ENCODE measurements at places on chromosomes 6 and 20.

GRCh38 chr20:2285193-2285592, 10.6 kb upstream of the TGM3 start:
- DNase-seq, result no peak

DNA sequence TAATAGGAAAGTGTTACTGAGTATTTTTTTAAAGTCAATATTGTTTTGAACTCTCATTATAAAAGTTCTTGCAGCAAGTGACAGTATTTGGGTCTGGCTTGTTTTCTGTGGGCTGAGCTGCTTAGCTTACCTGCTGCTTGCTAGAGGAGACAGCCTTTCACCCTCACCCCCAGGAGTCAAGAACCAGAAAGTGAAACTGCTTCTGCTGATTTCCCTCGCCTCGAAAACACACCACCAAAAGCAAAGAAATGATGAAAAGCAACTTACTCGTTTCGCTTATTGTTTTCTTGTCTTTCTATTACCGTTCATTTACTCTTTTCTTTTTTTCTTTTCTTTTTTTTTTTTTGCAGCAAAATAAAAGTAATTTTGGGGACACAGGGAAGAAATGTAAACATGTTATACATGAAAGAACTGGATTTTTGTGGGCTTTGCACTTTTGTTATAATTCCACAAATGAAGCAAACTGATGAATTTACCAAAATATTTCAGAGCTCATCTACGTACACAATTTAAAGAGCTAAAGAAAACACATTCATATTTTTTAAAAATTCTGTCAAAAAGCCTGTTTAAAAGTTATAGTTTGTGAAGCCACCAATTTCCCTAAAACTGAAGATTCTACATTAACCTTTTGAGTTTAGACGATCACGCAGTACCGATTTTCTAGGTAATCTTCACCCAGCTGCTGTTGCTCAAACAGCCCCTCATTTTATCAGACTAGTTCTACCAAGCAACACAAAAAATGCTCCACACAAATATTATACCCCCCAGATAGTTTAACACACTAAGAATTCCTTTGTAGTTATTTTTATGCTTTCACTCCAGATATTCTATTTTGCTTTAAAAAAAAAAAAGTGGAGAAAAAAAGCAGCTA, 1.7 kb downstream of the SCML4 start:
- DNase-seq, result no peak

DNA sequence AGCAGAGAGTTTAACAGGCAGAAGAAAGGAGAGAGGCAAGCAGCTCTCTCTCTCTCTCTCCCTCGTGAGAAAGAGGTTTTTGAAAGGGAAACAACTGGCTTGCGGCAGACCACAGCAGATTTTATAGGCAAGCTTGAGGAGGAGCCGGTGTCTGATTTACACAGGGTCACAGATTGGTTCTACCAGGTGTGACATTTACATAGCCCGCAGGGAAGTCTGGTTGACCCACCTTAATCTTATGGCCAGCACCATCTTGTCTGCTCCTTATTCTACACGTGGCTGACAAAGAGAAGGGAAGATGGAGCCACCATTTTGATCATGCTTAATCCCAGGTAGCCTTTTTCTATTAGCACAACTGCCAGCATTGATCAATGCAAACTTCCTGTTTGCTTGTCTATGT, 65.4 kb downstream of the OR2J2 start:
- no peak for DNase-seq

- DNase-seq, result no peak
Observed at GRCh38 chr20:49597825-49598395, 30.0 kb upstream of the PTGIS start.

DNA sequence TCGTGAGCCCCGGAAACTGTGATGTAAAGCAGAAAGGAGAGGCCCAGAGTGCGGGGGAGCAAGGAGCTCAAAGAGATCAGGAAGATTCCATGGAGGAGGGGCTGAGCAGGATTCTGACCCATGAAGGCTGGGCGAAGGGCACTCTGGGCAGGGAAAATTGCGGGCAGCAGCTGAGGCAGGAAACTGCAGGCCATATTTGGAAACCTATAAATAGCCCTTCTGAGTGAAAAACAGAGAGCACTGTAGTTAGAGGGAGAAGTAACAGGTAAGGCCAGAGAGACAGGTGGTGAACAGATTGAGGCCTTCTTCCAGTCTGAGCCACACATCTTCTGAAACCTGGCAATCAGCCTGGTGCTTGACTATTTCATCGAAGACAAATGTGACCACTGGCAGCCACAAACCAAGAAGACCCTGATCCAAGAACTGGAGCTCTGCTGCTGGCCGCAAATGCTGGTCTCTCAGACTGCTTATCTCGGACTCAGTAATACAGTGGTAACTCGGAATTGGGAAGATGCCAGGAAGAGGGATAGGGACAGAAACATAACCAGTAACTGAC, 14.1 kb upstream of the BEND3 start:
- no peak for DNase-seq

DNA sequence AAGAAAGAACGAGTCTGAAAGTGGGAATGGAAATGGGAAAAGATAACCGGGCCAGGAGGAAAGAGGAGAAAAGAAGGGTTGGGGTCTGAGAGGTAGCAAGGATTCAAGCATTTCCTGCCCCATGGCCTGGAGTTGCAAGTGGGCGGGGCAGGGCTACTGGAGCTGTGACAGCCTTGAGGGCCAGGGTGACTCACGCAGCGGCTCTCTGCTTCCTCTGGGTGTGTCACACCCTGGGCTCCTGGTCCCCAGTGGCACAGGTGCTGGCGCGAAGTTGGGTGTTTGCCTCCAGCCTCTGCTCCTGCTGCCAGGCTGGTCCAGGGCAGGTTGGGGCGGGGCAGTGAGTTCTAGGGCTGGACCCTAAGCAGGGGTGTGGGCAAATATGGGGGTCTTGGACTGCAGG, 3.3 kb upstream of the ULBP3 start:
- DNase-seq, result no peak

DNA sequence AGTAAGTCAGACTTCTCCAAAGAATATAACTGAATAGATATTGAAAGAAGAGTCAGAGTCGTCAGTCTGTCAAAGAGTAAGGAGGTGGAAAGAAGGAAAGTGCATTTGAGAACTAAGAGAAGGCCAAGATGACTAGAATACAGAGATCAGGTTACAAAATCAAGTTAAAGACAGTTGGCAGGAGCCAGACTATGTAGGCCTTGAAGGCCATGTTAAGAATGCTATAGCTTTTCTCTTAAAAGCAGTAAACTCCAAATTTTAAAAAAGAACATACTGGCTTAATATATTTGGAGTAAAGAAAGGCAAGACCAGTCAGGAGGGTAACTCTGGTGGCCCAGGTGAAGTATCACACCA, 68.8 kb downstream of the IBTK start:
- no peak for DNase-seq

- DNase-seq, result no peak
Observed at GRCh38 chr6:100166956-100167355, 172.9 kb upstream of the MCHR2 start.

GRCh38 chr6:33271117-33271467, 584 bp downstream of the VPS52 start:
- DNase-seq, result no peak

GRCh38 chr20:20849161-20849560, 136.7 kb upstream of the RALGAPA2 start:
- DNase-seq, result no peak

GRCh38 chr6:3165631-3166534, 8.5 kb upstream of the TUBB2A start:
- no peak for DNase-seq

- DNase-seq, result no peak
Observed at GRCh38 chr6:6987749-6988148, 120.0 kb upstream of the RREB1 start.

DNA sequence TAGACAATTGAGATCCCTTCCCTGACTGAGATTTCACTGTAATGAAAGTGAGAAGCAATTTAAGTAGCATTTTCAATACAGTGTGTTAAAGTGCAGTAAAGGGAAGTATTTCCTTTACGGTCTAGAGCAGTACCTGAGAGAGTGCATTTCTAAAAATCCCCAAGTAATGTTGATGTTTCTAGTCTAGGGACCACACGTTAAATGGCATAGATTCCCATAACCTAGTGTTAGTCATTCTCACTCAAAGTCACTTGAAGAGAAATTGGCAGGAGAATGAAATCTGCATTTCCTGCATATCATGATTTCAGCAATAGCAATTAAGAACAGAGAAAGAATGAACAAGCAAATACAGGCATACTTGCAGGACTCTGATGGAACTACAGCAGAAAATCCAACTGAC, 67.9 kb downstream of the CGA start:
- DNase-seq, result no peak

- DNase-seq, result no peak
Observed at GRCh38 chr6:160398674-160399271, 50.6 kb downstream of the SLC22A3 start.

- no peak for DNase-seq
Observed at GRCh38 chr6:158626360-158627167, 18.0 kb downstream of the DYNLT1 start.

Data from AG09309 (cell line).